Mucosa of gallbladder (tissue), 1 donor: ENCODE measurements at places on chromosomes 5 and 9. TPM values are rescaled to one million over a fixed set of nuclear protein-coding genes. Genes with fewer than 3 reads are reported as not detected.
A peak's percentile ranks its signal among the peaks of the same experiment; 100 is the strongest.

- DNase-seq = no peak
Observed at GRCh38 chr5:107478068-107478641, 192.6 kb downstream of the EFNA5 start.

- DNase-seq = no peak
Observed at GRCh38 chr5:42800748-42801330, 10.9 kb downstream of the SELENOP start.

DNA sequence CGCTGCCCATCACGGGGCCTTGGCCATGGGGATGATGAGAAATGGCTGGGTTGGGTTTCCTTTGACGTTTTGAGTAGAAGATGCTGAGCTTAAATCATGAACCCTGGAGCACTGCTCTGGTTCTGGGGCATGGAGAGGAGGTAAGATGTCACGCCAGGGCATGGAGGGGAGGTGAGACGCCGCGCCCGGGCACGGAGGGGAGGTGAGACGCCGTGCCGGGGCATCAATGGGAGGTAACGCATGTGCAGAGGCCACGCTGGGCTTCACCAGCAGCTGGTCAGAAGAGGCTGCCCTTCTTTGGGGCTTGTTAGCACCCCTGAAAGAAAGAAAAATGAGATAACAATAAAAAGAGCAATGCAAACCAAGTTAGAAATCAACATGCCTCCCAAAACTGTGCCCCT lies 322.5 kb upstream of the IRX4 start:
- peak; percentile 5 for DNase-seq

DNA sequence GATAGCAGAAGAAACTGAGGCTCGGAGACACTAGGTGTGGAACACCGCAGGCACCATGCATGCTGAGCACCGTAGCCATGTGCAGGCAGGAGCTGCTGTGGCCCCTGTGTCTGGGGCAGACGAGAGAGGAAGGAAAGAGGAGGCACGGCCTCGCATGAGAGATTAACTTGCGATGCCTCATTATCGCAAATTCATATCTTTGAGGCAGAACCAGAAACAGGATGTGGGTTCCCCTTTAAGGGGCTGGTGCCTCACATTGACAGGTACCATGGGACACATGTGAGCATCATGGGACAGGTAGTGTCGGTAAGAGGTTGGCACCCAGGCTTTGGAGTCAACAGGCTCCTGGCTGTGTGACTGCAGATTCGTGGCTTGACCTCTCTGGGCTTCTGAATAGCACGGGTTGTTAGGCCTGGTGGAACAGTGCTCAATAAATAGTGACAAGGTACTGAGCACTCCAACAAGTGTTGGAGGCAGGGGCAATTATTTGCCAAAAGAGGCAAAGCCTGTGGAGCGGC lies 40.8 kb downstream of the NAIF1 start:
- DNase-seq = peak; percentile 49

GRCh38 chr9:133184971-133185370 lies 21.3 kb upstream of the GBGT1 start:
- DNase-seq = peak; percentile 45

DNA sequence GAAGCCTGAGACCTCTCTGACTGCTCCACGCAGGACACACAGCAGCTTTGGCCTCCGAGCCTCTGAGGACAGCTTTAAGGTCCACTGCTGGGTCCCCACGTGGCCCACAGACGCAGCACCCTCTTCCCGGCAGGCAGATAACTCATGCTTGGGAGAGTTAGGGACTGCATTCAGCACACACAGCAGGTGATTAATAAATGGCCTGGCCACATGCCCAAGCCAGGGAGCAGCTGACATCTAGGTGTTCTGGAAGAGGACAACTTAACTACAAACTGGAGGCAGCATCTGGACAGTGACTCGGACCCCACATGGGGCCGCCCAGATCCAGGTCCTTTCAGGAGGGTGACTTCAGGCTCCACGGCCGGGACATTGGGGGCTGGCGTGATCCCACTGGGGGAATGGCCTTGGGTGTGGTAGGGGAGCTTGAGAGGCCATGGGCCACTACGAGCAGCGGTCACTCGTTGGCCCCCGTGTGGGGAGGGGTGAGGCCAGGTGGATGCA lies 11.3 kb downstream of the NINJ1 start:
- no peak for DNase-seq

CFAP157 gene
- total RNA-seq = 1.4 TPM

SLIT3 gene
- total RNA-seq = 40.2 TPM

- no peak for DNase-seq
Observed at GRCh38 chr5:128144491-128144890, 60.9 kb downstream of the SLC12A2 start.

DNA sequence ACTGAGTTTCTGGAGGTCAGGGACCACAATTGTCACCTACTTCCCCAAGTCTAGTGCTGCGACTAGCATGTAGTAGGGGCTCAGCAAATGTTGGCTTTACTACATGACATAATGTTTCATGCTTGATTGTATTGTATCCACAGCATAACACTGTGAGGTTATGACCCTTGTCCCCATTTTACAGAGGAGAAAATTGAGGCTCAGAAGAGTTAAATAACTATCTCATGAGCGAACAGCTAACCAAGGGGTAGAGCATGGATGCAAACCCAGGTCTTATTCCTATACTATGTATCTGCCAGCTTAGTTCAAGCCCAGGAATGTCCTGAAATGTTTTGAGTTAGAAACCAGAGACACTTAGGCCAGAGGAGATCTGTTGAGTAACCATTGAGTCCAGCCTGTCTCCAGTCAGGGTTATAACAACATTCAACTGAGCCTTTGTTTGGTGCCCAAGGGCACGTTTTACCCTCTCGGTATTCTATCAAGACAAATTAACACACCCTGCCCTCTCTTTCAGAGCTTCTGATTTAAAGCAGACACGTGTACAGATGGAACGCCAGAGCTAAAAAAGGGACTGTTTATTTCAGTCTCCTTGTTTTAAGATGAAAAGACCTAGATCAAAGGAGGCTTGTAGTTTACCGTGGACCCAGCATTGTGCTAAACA lies 16.5 kb downstream of the ANGPTL2 start:
- no peak for DNase-seq

DNA sequence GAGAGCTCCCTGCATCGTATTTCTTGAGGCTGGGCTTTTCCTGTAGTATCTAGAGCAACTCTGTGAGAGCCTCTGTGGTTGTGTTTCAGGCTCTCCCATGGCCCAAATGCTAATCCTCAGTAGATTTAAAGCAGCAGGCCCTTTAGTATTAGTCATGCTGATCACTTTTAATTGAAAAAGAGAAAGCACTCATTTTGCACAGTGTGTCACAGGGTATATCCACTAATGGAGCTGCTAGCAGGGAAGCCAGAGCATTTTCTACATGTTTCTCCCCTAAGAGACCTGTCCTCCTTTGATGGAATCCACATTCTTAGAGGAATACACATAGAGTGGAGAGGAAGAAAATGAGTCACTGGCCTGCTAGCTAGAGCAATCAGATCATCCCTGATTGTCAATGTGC lies 348.5 kb downstream of the TMEM232 start:
- DNase-seq = no peak

RFX3 gene
- total RNA-seq = 16.3 TPM

GRCh38 chr5:115214541-115214940 lies 44.8 kb upstream of the TRIM36 start:
- DNase-seq = no peak

DNA sequence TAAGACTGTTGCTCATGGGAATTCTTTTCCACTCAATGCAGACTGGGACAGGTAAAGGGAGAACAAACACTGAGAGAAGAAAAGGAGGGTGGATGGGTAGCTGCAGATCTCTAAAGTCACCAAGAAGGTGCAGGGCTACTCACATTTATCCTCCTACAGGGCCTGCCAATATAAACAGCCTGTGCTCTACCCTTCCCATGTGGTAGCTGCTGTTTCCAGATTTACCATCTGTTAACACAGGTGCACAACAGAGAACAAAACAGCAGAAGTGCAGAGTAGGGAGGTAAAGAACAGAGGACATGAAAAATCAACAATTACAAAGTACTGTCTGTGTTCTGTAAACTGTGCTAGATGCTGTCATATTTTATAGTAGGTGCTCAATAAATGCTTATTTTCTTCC lies 26.0 kb downstream of the JAKMIP2 start:
- no peak for DNase-seq

DNA sequence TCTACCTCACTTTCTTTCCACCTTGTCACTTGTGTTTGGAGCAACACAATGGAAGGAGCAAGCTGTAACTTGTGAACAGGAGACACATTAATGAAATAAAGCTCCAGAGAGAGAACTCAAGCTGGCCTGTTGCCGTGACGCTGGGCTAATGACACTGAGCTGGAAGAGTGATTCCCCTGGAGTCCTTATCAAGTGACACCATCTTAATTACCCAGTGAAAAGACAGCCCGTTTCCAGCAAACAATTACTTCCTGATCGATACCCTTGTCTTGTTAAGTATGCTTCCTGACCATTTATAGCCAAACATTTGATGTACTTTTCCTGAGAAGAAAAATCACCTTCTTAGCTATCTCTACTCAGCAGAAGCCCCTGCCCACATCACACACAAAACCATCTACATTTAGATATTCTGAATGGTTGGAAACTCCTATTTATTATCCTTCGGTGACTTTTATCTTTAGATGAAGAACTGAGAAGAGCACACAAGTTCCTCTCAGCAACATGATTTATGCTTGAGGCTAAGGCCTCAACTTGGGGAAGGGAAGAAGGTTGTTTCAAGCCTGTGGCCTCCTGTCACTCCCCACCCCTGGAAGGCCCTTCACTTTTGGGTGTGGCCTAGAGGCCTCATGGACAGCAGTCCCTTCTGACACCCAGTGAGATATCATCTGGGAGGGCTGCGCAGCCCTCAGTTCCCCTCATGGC lies 34.1 kb downstream of the CRHBP start:
- DNase-seq = peak; percentile 15

DNA sequence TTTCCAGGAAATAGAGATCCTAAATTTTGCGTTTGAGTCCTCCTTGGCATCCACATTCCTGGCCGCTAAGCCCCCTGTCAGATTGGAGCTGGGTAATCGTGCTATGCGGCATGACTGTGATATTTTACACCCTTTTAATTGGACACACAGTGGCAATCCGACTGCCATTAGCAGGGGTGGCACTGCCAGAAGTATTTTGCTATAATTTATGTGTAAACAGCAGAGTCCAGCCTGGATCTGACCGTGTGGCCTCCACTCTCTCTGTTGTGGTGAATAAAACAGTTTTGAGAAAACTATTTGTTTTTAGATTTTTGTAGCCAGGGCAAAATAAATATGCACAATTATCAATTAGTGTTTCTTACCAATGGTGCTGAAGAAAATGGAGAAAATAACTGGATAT lies 281.0 kb upstream of the IRX2 start:
- DNase-seq = no peak

HRCT1 gene
- 2.0 TPM for total RNA-seq

DNA sequence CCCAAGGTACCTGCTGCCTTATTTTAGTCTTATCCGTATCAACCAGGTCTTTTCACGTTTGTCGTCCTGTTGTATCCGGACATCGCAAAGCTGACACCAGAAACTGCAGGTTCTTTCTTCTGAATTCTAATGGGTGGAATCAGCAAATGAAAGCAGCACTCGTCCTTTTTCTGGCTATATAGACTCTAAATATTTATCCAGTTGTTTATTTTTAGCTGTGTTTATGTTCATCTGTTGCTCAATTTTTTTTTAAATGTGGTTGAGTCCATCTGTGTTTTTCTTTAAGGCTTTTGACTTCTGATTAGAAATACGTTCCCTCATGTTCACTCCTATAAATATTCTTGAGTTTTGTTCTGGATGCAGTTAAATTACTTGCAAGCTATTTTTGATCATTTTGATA lies 831.7 kb downstream of the MTRR start:
- DNase-seq = no peak

SH2D3C gene
- total RNA-seq = 9.1 TPM

SLC1A1 gene
- 109 TPM for total RNA-seq

DNA sequence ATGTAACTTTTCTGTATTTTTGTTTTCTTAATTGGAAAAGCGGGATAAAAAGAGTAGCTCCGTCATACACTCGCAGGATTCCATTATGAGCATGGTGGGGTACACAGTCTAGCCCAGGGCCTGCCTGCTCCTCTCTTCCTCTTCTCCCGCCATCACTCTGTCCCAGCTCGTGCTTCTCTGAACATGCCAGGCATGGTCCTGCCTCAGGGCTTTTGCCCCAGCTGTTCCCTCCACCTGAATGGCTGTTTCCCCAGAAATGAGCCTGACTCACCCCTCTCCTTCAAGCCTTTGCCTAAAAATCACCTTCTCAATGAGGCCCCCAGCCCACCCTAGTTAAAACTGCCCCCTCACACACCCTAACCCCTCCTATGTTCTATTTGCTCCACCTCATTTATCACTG lies 4.5 kb downstream of the CORO2A start:
- no peak for DNase-seq

SPAAR gene
- 0.83 TPM for total RNA-seq

DNA sequence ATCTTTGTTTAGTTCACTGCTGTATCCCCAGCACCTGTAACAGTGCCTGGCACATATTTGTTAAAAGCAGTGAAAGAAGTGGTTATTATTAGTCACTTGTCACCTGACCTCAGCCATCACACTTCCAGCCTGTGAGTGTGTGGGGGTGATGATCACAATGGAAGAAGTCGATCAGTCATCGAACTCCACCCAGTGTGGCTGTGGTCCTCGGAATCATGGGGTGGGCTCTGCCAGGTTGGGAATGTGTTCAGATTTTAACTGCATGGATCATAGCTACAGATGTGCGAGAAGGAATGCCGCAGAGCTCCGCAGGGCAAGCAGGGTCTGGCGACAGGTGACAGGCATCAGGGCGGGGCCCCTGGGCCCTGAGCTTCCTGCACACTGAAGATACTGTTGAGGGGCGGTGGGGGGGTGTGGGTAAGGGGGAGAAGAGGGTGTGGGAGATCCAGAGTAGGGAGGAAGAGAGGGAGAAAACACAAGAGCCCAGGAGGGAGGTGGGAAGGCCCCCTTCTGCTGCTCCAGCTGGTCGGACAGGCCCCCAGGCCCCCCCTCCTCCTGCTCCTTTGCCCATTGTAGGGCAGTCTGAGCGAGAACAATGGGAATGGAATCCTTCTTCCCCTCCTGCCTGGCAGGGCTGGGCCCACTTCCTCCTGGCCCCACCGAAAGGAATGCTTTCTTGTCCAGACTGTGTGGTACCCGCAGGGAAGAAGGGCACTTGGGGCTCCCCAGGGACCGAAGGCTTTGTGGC lies 89.6 kb downstream of the SPRY4 start:
- no peak for DNase-seq

- DNase-seq = no peak
Observed at GRCh38 chr5:126443374-126443851, 20.2 kb downstream of the GRAMD2B start.

GRCh38 chr5:97918620-97919019 lies 735.6 kb upstream of the RIOK2 start:
- DNase-seq = no peak

DNA sequence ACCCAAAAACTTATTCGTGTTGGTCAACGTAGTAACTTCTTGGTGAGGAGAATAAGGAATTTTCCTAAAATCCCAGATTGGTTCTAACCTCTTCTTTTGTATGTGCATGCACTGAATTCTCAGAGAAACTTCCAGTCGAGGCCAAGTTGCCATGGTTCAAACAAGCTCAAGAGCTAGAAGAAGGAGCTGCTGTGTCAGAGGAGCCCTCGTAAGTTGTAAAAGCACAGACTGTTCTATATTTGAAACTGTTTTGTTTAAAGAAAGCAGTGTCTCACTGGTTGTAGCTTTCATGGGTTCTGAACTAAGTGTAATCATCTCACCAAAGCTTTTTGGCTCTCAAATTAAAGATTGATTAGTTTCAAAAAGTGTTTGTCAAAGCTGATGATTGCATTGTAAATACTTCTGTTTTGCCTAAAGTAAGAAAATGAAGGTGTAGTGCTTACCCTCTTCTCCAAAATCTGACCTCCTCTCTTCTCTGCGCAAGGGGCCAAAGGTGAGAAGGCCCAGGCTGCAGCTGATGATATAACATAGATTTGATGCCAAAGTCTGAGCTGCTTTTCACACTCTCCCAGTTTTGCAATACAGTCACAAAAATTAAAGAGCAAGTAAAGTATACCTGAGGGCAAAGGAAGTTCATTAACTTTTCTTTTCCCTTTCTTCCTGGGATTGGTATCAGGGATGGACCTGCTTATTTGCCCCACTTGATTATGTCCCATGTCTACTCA lies 210.8 kb downstream of the ADAMTSL1 start:
- no peak for DNase-seq
